Fibroblast of lung (primary cell): ENCODE measurements at places on chromosomes 16 and 17. TPM values are rescaled to one million over a fixed set of nuclear protein-coding genes. Genes with fewer than 3 reads are reported as not detected.

Gene CCL2
- total RNA-seq, result 23.1 and 42.9 TPM in 2 replicates

Gene HIGD1B
- not detected in 2 replicates for total RNA-seq

Gene NUPR1
- 59.3 and 87.0 TPM in 2 replicates for total RNA-seq

Gene SLC52A1
- total RNA-seq, result 0.26 and 0.66 TPM in 2 replicates
